Body of pancreas (tissue), 4 donors: ENCODE measurements at places on chromosomes 7 and 10. TPM values are rescaled to one million over a fixed set of nuclear protein-coding genes. Genes with fewer than 3 reads are reported as not detected.

DNA sequence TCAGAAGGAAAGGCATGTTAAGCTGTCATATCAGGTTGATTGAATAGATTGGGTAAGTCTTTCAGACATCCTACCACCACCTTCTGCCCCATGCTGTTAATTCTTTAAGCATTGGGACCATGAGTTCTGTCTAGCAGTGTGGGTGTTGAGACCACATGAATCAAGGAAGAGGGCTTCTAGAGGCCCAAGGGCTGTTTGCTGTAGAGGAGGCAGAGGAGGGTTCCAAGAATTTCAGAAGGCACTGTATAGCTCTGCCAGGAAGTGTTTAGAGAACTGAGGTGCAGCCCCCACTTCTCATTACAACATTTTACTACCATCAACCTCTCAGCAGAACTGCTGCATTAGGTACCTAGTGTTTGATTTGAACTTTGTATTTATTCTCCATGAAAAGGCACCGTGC lies 720.2 kb downstream of the AUTS2 start:
- no peaks in the 10 kb centered on the region for H3K4me1 ChIP-seq
- no peaks in the 10 kb centered on the region for H3K27me3 ChIP-seq
- H3K36me3 ChIP-seq = no peaks in the 10 kb centered on the region
- no peak overlapping the region for H3K27ac ChIP-seq
- H3K4me3 ChIP-seq = no peak overlapping the region

GRCh38 chr10:110151467-110151866 lies 55.9 kb upstream of the MXI1 start:
- no peak overlapping the region for H3K27ac ChIP-seq
- H3K4me1 ChIP-seq = no peaks in the 10 kb centered on the region
- DNase-seq = peak; percentile 92
- no peaks in the 10 kb centered on the region for H3K27me3 ChIP-seq
- no peak overlapping the region for H3K4me3 ChIP-seq

DNA sequence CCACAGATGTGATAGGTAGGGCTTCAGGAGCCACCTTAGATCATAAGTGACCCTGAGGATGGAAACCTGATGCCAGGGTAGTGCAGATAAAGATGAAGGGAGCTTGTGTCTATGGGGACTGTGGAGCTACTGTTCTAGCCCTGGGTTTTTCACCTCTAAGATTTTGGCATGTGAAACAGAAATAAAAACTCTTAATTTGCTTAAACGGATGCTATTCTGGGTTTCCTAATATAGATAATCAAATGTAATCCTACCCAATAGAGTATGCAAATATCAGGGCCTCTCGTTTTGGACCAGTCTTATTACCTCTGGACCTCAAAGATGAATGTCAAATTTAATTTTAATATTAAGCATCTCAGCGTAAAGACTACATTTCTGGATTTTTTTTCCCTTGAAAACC lies 49.3 kb downstream of the ABCB4 start:
- H3K27ac ChIP-seq = no peak overlapping the region
- no peak for DNase-seq
- no peak overlapping the region for H3K4me3 ChIP-seq
- H3K27me3 ChIP-seq = no peaks in the 10 kb centered on the region
- H3K36me3 ChIP-seq = no peaks in the 10 kb centered on the region

DNA sequence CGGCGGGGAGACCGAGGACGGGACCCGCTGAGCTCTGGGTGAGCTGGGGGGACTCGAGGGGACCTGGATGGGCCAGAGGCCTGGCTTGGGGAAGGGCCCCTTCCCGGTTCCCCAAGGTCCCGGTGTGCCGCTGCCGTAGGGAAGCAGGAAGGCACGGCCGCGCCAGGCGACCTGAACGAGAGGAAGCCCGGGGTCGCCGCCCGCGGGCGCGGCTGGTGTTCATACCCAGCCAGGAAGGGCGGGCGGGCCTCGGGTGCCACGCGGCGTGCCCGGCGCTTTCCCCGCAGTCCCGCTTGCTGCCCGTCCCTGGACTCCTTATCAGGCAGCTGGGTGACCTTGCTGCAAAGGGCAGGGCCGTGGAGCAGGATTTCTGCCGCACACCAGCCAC lies 38.0 kb downstream of the ZNF777 start:
- H3K36me3 ChIP-seq = no peaks in the 10 kb centered on the region
- H3K27me3 ChIP-seq = no peaks in the 10 kb centered on the region
- no peak overlapping the region for H3K4me3 ChIP-seq
- H3K4me1 ChIP-seq = peaks cover 18% of the 10 kb centered on the region

- H3K4me1 ChIP-seq = peaks cover 6% of the 10 kb centered on the region
- H3K27ac ChIP-seq = no peak overlapping the region
- H3K27me3 ChIP-seq = no peaks in the 10 kb centered on the region
- no peaks in the 10 kb centered on the region for H3K36me3 ChIP-seq
Observed at GRCh38 chr7:145036604-145037405, 201.0 kb upstream of the TPK1 start.

DNA sequence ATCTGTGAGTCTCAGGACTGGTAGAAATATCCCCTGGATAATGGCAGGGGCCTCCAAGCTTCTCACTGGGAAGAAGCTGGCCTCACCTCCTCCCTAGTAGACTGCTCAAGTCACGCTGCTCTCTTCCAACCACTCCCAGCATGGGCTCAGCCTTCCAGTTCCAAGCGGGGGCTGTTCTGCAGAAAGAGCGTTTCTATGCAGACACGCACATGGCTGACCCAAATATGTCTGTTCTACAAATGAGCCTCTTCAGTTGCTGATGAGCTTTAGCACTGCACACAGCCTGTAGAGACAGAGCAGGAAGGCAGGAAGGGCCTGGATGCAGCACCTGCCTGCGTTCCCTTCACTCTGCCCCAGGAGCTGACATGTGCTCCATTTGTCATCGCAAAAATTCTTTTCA lies 523.9 kb upstream of the MGMT start:
- peak; percentile 12 for DNase-seq
- no peak overlapping the region for H3K4me3 ChIP-seq
- H3K4me1 ChIP-seq = no peaks in the 10 kb centered on the region
- H3K36me3 ChIP-seq = no peaks in the 10 kb centered on the region

- no peak overlapping the region for H3K4me3 ChIP-seq
- DNase-seq = peak; percentile 83
- peak overlapping the region; percentile 90 for H3K27ac ChIP-seq
- no peaks in the 10 kb centered on the region for H3K27me3 ChIP-seq
- H3K4me1 ChIP-seq = peaks cover 23% of the 10 kb centered on the region
Observed at GRCh38 chr7:74324531-74325209, 35.5 kb downstream of the CLIP2 start.

The GARS1 gene
- total RNA-seq = 70.9 TPM

The HSPA12A gene
- total RNA-seq = 22.7 TPM

The ARHGAP12 gene
- 39.4 TPM for total RNA-seq

The OR9A2 gene
- not detected for total RNA-seq

The MRPS24 gene
- total RNA-seq = 81.7 TPM

The AKR1C3 gene
- total RNA-seq = 31.1 TPM
